Adrenal gland (tissue), 19 donors: ENCODE measurements at places on chromosomes 2 and 18. TPM values are rescaled to one million over a fixed set of nuclear protein-coding genes. Genes with fewer than 3 reads are reported as not detected.
A peak's percentile ranks its signal among the peaks of the same experiment; 100 is the strongest.

DNA sequence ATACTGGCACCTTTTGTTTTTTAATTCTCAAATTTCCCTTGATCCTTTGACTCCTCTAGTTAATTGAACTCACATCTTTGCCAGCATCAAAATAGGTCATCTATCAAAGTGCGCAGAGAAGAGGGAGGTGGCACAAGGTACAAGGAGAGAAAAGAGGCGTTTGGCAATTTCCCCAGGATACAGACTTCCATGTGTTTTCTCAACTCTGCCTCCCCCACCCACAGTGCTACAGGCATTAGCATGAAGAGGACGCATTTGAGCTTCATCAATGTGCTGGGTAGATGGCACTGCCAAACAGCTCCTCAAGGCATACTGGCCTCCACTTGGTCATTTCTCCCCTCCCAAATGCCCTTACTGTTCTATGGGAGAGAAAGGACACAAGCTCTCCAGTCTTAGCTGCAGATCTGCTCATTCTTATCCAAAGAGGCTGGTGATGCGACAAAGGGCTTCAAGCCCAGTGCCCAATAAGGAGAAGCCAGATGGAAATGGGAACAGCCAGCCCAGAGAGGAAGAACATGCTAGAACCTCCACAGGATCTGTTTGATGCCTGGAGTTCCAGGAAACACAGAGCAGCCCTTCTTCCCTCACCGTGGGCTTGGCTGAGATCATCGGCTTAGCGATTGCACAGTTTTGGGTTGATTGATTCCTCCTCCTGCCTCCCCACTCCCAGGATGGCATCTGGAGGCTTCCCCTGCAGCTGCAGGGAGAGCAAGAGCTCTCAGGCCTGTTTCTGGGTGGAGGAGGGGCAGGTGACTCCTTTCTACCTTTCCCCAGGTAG lies 144.7 kb upstream of the SMAD2 start:
- H3K27me3 ChIP-seq, result no peaks in the 10 kb centered on the region
- H3K36me3 ChIP-seq, result no peaks in the 10 kb centered on the region
- DNase-seq, result no peak
- H3K4me1 ChIP-seq, result peaks cover 24% of the 10 kb centered on the region

- no peak overlapping the region for H3K27ac ChIP-seq
- no peak for DNase-seq
- peaks cover 26% of the 10 kb centered on the region for H3K4me1 ChIP-seq
Measured at GRCh38 chr2:151906633-151906998, 78.4 kb upstream of the ARL5A start.

- no peak overlapping the region for H3K4me3 ChIP-seq
- H3K36me3 ChIP-seq, result no peaks in the 10 kb centered on the region
- no peaks in the 10 kb centered on the region for H3K27me3 ChIP-seq
- H3K27ac ChIP-seq, result no peak overlapping the region
- no peaks in the 10 kb centered on the region for H3K4me1 ChIP-seq
Measured at GRCh38 chr18:55420665-55421307, 167.2 kb downstream of the TCF4 start.

GRCh38 chr2:104040771-104041170 lies 813.1 kb upstream of the POU3F3 start:
- H3K36me3 ChIP-seq, result no peaks in the 10 kb centered on the region
- no peaks in the 10 kb centered on the region for H3K27me3 ChIP-seq
- H3K4me3 ChIP-seq, result no peak overlapping the region
- DNase-seq, result no peak
- no peaks in the 10 kb centered on the region for H3K4me1 ChIP-seq
- H3K27ac ChIP-seq, result no peak overlapping the region

GRCh38 chr18:58723810-58724602 lies 52.7 kb downstream of the MALT1 start:
- no peak overlapping the region for H3K27ac ChIP-seq
- DNase-seq, result peak; percentile 13
- no peaks in the 10 kb centered on the region for H3K36me3 ChIP-seq

DNA sequence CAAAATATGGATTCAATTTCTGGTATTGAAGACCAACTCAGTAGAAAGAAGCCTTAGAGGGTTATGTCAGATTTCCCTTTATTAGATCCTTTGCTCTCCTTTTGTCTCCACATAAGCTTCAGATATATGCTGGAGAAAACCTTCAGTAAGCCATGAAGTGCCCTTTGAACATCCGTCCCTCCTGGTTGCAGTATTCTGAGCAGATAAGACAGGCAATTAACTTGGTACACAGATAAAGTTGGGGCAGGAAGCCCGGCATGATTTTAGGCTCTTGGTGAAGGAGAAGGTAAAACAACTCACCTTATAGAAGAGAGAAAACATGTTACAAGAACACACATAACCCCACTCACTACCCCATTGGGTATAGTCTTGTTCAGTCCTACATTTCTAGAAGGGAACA lies 76.4 kb downstream of the SRD5A2 start:
- H3K4me3 ChIP-seq, result no peak overlapping the region
- DNase-seq, result no peak
- no peak overlapping the region for H3K27ac ChIP-seq
- H3K4me1 ChIP-seq, result no peaks in the 10 kb centered on the region
- no peaks in the 10 kb centered on the region for H3K27me3 ChIP-seq

GRCh38 chr2:102296449-102296848 lies 14.9 kb upstream of the IL1RL1 start:
- no peaks in the 10 kb centered on the region for H3K36me3 ChIP-seq
- DNase-seq, result no peak
- no peaks in the 10 kb centered on the region for H3K4me1 ChIP-seq
- peaks cover 15% of the 10 kb centered on the region for H3K27me3 ChIP-seq
- H3K27ac ChIP-seq, result no peak overlapping the region

DNA sequence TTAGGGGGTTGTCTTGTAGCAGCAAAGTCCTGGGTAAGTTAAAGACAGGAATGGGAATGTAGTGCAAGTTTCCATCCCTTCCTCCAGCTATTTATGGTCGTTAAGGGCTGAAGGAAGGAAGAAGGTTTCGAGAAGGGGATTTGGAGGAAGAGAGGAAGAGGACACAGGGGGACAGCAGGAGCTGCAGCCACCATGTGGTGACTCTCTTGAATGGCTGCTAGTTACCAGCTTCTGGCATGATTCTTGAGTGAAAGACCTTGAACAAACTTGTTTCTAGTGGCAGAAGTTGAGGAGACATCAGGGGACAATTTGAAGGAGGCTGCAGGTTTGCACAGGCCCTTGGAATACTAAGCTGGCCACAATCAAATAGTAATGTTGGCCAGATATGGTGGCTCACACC lies 116.6 kb downstream of the MTX2 start:
- no peak overlapping the region for H3K27ac ChIP-seq
- no peak for DNase-seq
- no peak overlapping the region for H3K4me3 ChIP-seq
- H3K27me3 ChIP-seq, result no peaks in the 10 kb centered on the region
- no peaks in the 10 kb centered on the region for H3K4me1 ChIP-seq
- H3K36me3 ChIP-seq, result no peaks in the 10 kb centered on the region

DNA sequence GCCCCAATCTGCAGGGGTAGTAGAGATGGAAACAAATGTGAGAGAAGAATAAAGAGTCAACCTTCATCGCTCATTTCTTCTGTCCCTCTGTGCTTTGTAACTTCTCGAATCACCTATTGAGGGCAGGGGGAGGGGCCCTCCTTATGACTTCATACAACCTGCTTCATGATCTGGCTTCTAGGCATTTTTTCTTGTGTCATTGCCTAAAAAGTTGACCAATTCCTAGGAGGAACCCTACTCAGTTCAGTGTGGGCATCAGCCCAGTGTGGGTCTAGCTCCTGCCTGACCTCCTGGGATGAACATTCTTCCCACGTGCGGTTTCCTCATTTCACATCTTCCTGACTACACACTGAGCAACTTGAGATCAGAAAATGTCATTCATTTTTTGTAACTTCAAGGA lies 46.3 kb upstream of the CREB1 start:
- DNase-seq, result no peak
- H3K4me1 ChIP-seq, result peaks cover 9% of the 10 kb centered on the region
- H3K4me3 ChIP-seq, result no peak overlapping the region
- H3K27me3 ChIP-seq, result no peaks in the 10 kb centered on the region
- H3K27ac ChIP-seq, result no peak overlapping the region
- no peaks in the 10 kb centered on the region for H3K36me3 ChIP-seq

GRCh38 chr18:57113799-57114420 lies 33.0 kb upstream of the BOD1L2 start:
- no peak for DNase-seq
- H3K36me3 ChIP-seq, result no peaks in the 10 kb centered on the region
- H3K27ac ChIP-seq, result no peak overlapping the region
- no peaks in the 10 kb centered on the region for H3K27me3 ChIP-seq
- H3K4me1 ChIP-seq, result no peaks in the 10 kb centered on the region
- H3K4me3 ChIP-seq, result no peak overlapping the region

DNA sequence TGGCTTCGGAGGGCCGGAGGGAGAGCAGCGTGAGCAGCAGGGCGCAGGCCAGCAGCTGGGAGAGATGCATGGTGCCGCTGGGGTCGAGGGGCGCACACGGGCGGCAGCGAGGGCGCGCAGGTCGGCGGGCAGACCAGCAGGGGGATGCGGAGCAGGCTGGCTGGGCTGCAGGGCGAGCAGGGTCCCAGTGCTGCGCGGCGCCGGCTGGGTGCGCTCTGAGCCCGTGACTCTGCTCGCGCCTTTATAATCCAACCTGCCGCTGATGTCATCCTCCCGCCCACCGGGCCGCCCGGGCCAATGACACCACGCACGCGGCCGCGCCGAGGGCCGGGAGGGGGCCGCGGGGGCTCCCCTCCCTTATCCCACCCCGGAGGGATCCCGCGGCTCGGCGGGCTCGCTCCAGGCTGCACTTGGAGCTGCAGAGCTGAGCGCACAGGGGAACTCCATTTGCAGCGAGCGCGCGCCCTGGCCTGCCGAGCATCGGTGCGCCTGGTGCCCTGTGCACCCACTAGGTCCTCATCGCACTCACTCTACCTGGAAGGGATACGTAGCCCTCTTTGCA lies at the start of gene NPPC:
TSS of gene NPPC (minus strand) at position 217 of the 562 bp plus-strand sequence. CDS start at position 70, 147 bp downstream.
- no peaks in the 10 kb centered on the region for H3K36me3 ChIP-seq
- no peak within 1 kb of the TSS for H3K4me3 ChIP-seq
- peak; percentile 15 for DNase-seq
- no peak within 1 kb of the TSS for H3K27ac ChIP-seq
- H3K27me3 ChIP-seq, result peaks cover 44% of the 10 kb centered on the region

DNA sequence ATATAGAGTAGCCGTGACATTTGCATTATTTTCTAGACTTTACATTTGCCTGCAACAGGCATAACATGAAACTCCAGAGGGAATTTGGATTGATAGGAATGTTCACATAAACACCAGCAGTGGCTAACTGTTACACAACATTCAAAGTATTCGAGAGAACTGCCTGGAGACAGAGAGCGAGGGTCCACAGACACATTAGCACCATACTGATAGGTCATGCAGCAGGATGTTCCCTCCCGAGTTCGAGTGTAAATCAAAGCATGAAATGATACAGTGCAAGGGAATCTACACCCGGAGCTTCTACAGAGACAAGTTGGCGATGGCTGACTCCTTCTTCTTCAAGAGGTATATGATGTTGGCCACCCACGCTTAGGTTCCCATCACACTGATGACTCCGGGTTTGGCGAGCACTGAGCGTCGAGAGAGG lies 89.5 kb downstream of the COL6A3 start:
- no peaks in the 10 kb centered on the region for H3K4me1 ChIP-seq
- no peak for DNase-seq
- no peak overlapping the region for H3K4me3 ChIP-seq
- no peaks in the 10 kb centered on the region for H3K36me3 ChIP-seq
- H3K27ac ChIP-seq, result peak overlapping the region; percentile 62
- H3K27me3 ChIP-seq, result no peaks in the 10 kb centered on the region

DNA sequence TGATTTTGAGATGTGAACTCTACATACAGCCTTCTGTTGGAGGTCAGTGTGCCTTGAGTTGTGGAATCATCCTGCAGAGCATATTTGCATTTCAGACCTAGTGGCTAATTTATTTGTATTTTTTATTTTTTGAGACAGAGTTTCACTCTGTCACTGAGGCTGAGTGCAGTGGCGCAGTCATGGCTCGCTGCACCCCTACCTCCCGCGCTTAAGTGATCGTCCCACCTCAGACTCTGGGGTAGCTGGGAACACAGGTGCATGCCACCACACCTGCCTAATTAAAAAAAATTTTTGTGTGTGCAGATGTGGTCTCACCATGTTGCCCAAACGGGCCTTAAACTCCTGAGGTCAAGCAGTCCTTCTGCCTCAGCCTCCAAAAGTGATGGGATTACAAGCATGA lies 104.4 kb downstream of the ASXL3 start:
- DNase-seq, result no peak
- no peak overlapping the region for H3K27ac ChIP-seq
- H3K36me3 ChIP-seq, result no peaks in the 10 kb centered on the region
- no peaks in the 10 kb centered on the region for H3K4me1 ChIP-seq
- no peaks in the 10 kb centered on the region for H3K27me3 ChIP-seq

GRCh38 chr2:45494275-45494977 lies 116.6 kb downstream of the SRBD1 start:
- H3K27me3 ChIP-seq, result no peaks in the 10 kb centered on the region
- DNase-seq, result no peak
- H3K27ac ChIP-seq, result no peak overlapping the region

DNA sequence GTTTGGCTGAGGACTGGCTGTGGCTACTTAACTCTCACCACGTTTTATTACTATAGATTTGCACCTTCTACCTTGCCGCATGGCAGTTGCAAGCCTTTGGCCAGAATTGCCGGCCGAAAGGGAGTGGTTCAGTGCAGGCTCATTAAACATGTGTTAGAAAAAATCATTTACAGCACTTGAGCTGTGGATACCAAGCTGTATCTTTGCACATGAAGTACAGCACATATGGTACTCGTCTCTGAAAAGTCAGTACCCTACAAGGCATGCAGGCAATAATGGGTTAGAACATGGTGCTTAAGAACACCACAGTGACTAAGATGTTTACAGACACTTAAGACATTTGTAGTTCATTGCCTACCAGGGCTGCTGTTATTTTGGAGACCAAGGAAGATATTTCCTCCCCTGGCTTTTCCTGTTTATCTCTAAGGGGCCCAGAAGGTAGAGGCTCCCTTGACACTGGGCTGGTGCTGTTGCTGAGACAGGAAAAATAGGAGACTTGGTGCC lies 103.1 kb downstream of the ZNF532 start:
- H3K4me3 ChIP-seq, result no peak overlapping the region
- H3K27me3 ChIP-seq, result no peaks in the 10 kb centered on the region
- H3K36me3 ChIP-seq, result peaks cover 4% of the 10 kb centered on the region

DUSP19 gene
- 3.7 TPM for total RNA-seq

TEX44 gene
- not detected for total RNA-seq

UCN gene
- 3.4 TPM for total RNA-seq

SERPINB8 gene
- total RNA-seq, result 8.4 TPM

COBLL1 gene
- total RNA-seq, result 233 TPM

C18orf32 gene
- total RNA-seq, result 65.8 TPM

CD28 gene
- total RNA-seq, result not detected

TXNDC2 gene
- total RNA-seq, result 0.25 TPM

FHL2 gene
- 135 TPM for total RNA-seq

SATB2 gene
- total RNA-seq, result 8.9 TPM
